ENCODE measurements at places on chromosomes 4 and X. TPM values are rescaled to one million over a fixed set of nuclear protein-coding genes. Genes with fewer than 3 reads are reported as not detected.
A peak's percentile ranks its signal among the peaks of the same experiment; 100 is the strongest.

- peak overlapping the region; percentile 93 for H3K27ac ChIP-seq
- H3K36me3 ChIP-seq: peaks cover 24% of the 10 kb centered on the region
- H3K4me3 ChIP-seq: peak overlapping the region; percentile 95
- peaks cover 67% of the 10 kb centered on the region for H3K4me1 ChIP-seq
These were observed 1.7 kb downstream of the PDLIM5 start for GRCh38 chr4:94453391-94453963.

Gene HELQ
- total RNA-seq: 12.2 TPM

GRCh38 chr4:186104890-186105646 lies 564 bp downstream of the FAM149A start:
- H3K27ac ChIP-seq: no peak overlapping the region
- H3K36me3 ChIP-seq: 0 out of 2 replicates have a peak, but pooled peaks cover 3% of the 10 kb centered on the region
- DNase-seq: no peak
- H3K4me3 ChIP-seq: no peak overlapping the region
- H3K27me3 ChIP-seq: peaks cover 22% of the 10 kb centered on the region

GRCh38 chrX:71178908-71179307 lies 34.3 kb downstream of the NLGN3 start:
- H3K27ac ChIP-seq: no peak overlapping the region
- H3K4me1 ChIP-seq: peaks cover 39% of the 10 kb centered on the region
- H3K4me3 ChIP-seq: no peak overlapping the region

Gene YY2
- 3.5 TPM for total RNA-seq

Gene ARHGAP36
- total RNA-seq: not detected

DNA sequence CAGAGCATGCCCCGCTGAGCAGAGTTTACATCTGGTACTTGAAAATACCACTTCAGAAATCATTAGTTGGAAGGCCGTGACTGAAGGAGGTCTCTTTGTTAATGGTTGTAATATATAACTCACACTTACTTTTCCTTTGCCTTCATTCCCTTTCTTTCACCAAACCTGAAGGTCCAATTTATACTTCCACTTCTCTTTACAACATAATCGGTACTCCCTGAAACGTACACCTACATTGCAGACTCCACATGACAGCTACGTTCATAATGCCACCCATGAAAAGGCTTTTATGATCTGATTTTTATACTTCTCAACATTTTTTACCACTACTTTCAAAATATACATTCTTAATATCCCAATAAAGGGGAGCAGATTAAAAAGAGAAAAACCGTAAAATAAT lies 298.7 kb downstream of the C4orf33 start:
- no peaks in the 10 kb centered on the region for H3K4me1 ChIP-seq
- H3K27ac ChIP-seq: no peak overlapping the region
- no peaks in the 10 kb centered on the region for H3K27me3 ChIP-seq

- H3K36me3 ChIP-seq: no peaks in the 10 kb centered on the region
- DNase-seq: no peak
- no peaks in the 10 kb centered on the region for H3K27me3 ChIP-seq
- no peaks in the 10 kb centered on the region for H3K4me1 ChIP-seq
These were observed 544.9 kb upstream of the CPXCR1 start for GRCh38 chrX:88202149-88202548.

Gene TLR8
- total RNA-seq: not detected

Gene CLNK
- not detected for total RNA-seq

GRCh38 chr4:185911556-185912064 lies 99.6 kb upstream of the SORBS2 start:
- no peak overlapping the region for H3K4me3 ChIP-seq

Gene PABPC1L2A
- total RNA-seq: not detected

- no peaks in the 10 kb centered on the region for H3K4me1 ChIP-seq
- no peak overlapping the region for H3K27ac ChIP-seq
- no peaks in the 10 kb centered on the region for H3K36me3 ChIP-seq
- DNase-seq: no peak
- H3K4me3 ChIP-seq: no peak overlapping the region
These were observed 1021.9 kb downstream of the FAM133A start for GRCh38 chrX:94695910-94696309.

GRCh38 chr4:153528705-153529485 lies 62.7 kb downstream of the TMEM131L start:
- H3K27ac ChIP-seq: no peak overlapping the region
- no peak for DNase-seq
- H3K27me3 ChIP-seq: peaks cover 2% of the 10 kb centered on the region
- H3K4me1 ChIP-seq: 0 out of 2 replicates have a peak, but pooled peaks cover 4% of the 10 kb centered on the region

- no peak for DNase-seq
- H3K27me3 ChIP-seq: no peaks in the 10 kb centered on the region
- H3K4me3 ChIP-seq: no peak overlapping the region
- H3K36me3 ChIP-seq: no peaks in the 10 kb centered on the region
- peaks cover 20% of the 10 kb centered on the region for H3K4me1 ChIP-seq
These were observed 340.2 kb upstream of the DKK2 start for GRCh38 chr4:107376293-107376692.

DNA sequence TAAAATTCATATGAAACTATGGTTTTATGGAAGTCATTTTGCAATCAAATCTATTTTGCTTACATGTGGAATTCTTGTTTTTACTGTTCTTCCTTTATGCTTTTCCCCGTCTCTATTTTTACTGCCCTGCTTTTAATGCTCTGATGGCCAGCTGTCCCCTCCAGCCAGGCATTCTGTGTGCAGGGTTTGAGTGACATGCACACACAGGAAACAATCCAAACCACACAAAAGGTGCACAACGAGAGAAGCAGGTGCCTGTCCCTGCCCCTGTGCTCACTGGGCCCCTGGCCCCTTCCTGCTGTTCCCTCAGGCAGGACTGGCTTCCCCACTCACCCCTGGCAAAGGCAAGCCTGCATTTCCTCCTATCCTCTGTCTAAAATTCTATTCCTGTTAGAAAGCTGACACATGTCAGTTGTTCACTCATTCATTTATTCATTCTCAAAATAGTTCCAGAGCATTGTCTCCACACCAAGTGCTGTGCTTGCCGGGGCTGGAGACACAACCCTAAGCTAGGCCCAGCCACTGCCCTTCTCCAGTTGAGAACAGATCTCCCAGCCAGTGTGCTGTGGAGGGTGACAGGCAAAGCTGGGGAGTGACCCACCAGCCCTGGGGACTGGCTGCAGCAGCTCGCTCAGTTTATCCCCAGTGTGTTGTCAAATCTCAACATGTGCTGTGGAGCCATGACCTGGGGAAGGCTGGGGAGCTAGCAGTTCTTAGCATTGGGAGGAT lies 346.3 kb downstream of the FBXW7 start:
- H3K27ac ChIP-seq: no peak overlapping the region
- no peak overlapping the region for H3K4me3 ChIP-seq
- peaks cover 9% of the 10 kb centered on the region for H3K4me1 ChIP-seq
- H3K27me3 ChIP-seq: peaks cover 3% of the 10 kb centered on the region
- no peak for DNase-seq

GRCh38 chr4:108877821-108878220 lies 115.0 kb upstream of the ETNPPL start:
- no peak overlapping the region for H3K27ac ChIP-seq
- no peak overlapping the region for H3K4me3 ChIP-seq
- peaks cover 48% of the 10 kb centered on the region for H3K4me1 ChIP-seq

- H3K27me3 ChIP-seq: peaks cover 2% of the 10 kb centered on the region
- no peak overlapping the region for H3K4me3 ChIP-seq
- H3K4me1 ChIP-seq: peaks cover 14% of the 10 kb centered on the region
These were observed 21.3 kb upstream of the CTSO start for GRCh38 chr4:155974996-155975395.

DNA sequence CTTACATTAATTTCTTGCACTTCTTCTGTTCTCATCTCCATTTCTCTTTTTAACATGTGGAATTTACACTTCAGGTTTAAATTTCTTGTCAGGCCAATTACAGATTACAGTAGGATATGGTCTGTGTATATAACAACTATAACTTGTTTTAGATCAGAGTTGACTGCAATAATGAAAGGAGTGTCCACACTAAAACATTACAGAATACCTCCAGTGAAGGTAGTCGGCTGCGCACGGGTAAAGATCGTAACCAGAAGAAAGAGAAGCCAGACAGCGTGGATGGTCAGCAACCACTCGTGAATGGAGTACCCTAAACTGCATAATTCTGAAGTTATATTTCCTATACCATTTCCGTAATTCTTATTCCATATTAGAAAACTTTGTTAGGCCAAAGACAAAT lies 32.6 kb upstream of the FMR1NB start:
- no peak for DNase-seq
- H3K36me3 ChIP-seq: peaks cover 7% of the 10 kb centered on the region
- no peak overlapping the region for H3K4me3 ChIP-seq
- H3K27ac ChIP-seq: no peak overlapping the region
- H3K27me3 ChIP-seq: no peaks in the 10 kb centered on the region
- no peaks in the 10 kb centered on the region for H3K4me1 ChIP-seq

GRCh38 chr4:38662522-38663089 lies 1.4 kb upstream of the KLF3 start:
- H3K36me3 ChIP-seq: peaks cover 11% of the 10 kb centered on the region
- peak overlapping the region; percentile 62 for H3K27ac ChIP-seq
- DNase-seq: no peak
- H3K27me3 ChIP-seq: peaks cover 12% of the 10 kb centered on the region
- peaks cover 36% of the 10 kb centered on the region for H3K4me1 ChIP-seq

Gene FAT4
- total RNA-seq: 11.1 TPM

Gene SH3BP2
- total RNA-seq: 23.1 TPM

Gene PPID
- total RNA-seq: 31.0 TPM

DNA sequence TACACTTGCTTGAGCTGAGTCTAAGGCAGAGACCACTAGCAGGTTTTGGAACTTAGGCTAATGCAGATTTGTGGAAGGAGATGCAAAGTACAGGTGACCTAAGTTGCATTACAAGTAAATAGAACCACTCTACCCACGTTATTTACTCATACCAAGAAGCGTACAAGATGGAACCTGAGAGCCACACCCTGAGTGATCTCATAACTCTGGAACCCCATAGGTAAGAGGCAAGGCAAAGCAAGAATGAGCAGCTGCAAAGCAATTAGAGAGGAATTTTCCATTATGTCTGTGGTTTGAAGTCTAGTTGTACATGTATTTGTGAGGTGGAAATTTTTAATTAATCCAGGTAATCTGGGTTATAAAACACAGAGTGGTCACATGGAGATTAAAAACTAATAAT lies 55.4 kb downstream of the CC2D2A start:
- no peak overlapping the region for H3K27ac ChIP-seq
- no peak overlapping the region for H3K4me3 ChIP-seq
- H3K4me1 ChIP-seq: no peaks in the 10 kb centered on the region
- DNase-seq: no peak
- H3K27me3 ChIP-seq: no peaks in the 10 kb centered on the region

Gene MAGED4B
- 49.8 TPM for total RNA-seq

- no peak overlapping the region for H3K27ac ChIP-seq
- H3K4me1 ChIP-seq: peaks cover 38% of the 10 kb centered on the region
- H3K36me3 ChIP-seq: peaks cover 11% of the 10 kb centered on the region
- 0 out of 2 replicates have a peak overlapping the region, but pooled peaks have one; percentile 41 for H3K4me3 ChIP-seq
- no peak for DNase-seq
These were observed 10.8 kb downstream of the OPHN1 start for GRCh38 chrX:68422478-68422877.

Gene STAP1
- total RNA-seq: not detected

GRCh38 chr4:76219299-76220055 lies 5.9 kb upstream of the SCARB2 start:
- peaks cover 6% of the 10 kb centered on the region for H3K27me3 ChIP-seq
- no peaks in the 10 kb centered on the region for H3K36me3 ChIP-seq
- peak; percentile 47 for DNase-seq
- no peak overlapping the region for H3K4me3 ChIP-seq
- H3K4me1 ChIP-seq: peaks cover 23% of the 10 kb centered on the region

GRCh38 chrX:33434256-33435092 lies 223.1 kb upstream of the DMD start:
- H3K27ac ChIP-seq: no peak overlapping the region
- H3K27me3 ChIP-seq: no peaks in the 10 kb centered on the region
- no peaks in the 10 kb centered on the region for H3K4me1 ChIP-seq
- DNase-seq: peak; percentile 7
- H3K4me3 ChIP-seq: no peak overlapping the region

GRCh38 chrX:97668126-97668525 lies 784.4 kb downstream of the RPA4 start:
- H3K27me3 ChIP-seq: peaks cover 2% of the 10 kb centered on the region
- no peaks in the 10 kb centered on the region for H3K4me1 ChIP-seq
- DNase-seq: no peak
- H3K27ac ChIP-seq: no peak overlapping the region

Data from HFFc6 (cell line).